ENCODE measurements at places on chromosomes 11 and 22.

DNA sequence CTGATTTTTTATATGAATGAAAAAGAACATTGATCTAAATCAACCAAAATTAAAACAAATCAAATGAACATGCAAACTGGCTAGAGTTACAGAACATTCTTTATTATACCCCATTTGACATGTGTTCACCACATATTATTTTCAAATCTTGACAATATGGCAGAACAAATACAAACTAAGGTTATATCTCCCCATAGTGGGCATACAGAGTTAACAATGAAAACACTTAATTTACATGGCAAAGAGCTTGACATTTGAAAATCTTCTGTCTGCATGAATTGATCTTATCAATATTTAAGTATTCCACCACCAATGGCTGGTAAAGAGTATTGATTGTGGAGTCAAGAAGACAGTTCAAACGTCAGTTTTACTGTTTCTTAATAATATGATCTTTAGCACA, 197.9 kb upstream of the ANO3 start:
- DNase-seq, result no peak

GRCh38 chr11:129410395-129410960, 34.8 kb downstream of the BARX2 start:
- DNase-seq, result no peak

GRCh38 chr11:75598900-75599299, 36.8 kb downstream of the SERPINH1 start:
- no peak for DNase-seq

DNA sequence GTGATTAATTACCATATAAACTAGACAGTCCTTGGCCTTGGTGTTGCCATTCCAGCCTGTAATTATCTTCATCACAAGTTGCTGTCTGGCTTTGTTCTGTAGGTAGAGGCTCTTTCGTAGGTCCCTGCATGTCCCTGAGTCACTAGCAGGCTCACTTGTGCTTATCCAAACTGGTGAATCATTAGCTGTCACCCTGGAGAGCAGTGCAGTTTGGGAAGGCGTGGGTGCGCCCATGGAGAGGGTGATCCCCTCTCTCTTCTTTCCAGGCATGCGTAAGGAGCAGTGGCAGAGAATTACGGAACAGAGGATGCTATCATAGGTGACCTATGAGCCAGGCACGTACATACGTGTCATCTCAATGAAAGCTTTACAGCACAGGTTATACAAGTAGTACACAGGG, 11.0 kb upstream of the EHF start:
- no peak for DNase-seq

DNA sequence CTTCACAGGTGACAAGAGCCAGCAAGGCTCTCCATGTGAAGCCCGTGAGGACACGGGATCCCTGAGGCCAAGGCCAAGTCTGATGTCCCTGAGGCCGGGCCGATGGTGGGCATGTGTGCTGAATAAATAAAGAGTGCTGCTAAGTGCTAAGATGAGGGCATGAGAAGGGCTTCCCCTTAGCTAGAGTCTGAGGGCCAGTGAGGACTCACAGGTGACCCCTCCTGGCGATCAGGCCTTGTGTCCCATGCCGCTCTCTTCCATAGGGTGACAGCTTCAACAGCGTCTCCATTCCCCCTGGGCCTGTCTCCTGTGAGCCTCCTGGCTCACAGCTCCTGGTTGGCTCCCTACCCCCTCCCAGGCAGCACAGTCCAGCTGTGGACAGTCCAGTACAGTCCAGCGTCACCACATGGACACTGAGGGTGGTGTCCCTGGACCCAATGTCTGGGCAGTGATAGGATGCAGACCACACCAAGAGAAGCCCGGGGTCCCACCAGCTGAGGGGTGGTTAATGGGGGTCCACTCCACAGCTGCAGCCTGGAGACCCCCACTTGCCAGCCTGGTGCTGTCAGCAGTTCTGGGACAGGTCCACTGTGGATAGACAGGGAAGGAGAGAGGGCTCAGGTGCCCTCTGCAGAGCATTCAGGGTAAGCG, 1033.2 kb downstream of the TBC1D22A start:
- DNase-seq, result no peak

GRCh38 chr11:3865388-3866193, 10.1 kb downstream of the STIM1 start:
- no peak for DNase-seq

DNA sequence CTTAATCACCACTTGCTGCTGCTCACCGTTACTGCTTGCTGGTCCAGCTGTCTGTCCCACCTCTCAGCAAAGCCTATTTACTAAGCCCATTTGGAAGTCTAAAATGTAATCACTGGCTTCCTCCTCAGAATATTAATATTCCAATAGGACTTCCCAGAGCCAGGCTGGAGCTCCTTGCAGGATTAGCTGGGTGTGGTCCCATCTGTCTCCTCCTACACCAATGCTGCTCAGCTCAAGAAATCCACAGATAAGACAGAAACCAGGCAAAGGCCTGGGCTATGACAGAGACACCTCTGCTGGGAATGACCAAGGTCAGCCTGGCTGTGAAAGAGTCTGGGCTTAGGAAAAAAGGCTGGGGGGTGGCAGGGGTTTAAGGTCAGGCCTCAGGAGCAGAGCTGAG, 317.8 kb downstream of the BUD13 start:
- no peak for DNase-seq

- peak; percentile 68 for DNase-seq
Observed at GRCh38 chr11:43944761-43945311, 2.4 kb downstream of the C11orf96 start.

DNA sequence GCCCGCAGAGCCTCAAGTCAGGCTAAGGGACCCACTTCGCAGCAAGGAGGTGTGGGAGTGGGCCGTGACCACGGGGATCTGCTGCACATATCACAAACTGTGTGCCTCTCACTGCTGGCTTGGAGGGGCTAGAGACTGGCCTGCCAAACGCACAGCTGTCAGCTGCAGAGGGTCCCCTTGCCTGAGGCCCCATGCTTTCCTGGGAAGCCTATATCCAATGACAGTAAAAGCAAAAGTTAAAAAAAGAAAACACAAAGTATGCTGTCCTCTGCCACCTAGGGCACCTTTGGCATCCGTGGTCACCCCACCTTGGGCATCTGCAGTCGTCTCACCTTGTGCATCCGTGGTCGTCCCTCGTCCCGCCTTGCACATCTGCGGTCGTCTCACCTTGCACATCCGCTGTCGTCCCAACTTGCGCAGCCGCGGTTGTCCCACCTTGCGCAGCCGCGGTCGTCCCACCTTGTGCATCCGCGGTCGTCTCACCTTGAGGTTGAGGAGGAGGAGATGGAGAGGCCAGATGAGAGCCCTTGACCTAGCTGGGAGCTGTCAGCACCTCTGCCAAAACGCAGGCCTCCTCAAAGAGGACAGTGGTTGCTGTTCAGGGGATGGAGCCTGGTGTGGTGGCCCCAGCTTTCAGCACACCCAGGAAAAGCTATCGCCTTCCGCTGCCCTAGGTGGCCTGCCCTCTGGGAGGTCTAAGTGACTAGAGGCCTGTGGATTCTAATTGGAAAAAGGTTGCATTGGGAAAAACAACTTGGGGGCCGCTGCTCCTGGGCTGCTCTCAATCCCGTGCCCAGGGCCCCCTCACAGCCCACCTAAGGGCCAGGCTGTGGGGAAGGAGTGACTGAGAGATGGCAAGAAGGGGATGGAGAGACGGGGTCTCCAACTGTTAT, 90.5 kb downstream of the MYEOV start:
- no peak for DNase-seq

DNA sequence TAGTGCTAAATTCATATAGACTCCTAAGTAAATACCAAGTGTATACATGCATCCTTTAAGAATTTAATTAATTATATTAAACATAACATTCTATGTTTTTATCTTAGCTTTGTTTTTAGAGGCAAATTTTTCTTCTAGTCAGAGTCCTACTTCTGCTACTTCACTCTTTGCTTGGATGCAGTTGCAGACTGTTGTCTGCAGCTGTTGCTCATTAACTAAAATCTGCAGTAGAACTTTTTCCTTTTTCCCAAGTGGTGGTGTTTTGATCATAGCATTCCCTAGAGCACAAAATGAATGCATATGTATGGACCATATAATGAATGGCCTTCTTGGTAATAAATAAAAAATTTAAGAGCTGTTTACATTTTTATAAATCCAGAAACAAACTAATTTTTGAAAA, 198.3 kb downstream of the CASP12 start:
- DNase-seq, result no peak

- no peak for DNase-seq
Observed at GRCh38 chr11:30585125-30585891, 845 bp downstream of the MPPED2 start.

- no peak for DNase-seq
Observed at GRCh38 chr11:20080032-20080685, 80.1 kb downstream of the DBX1 start.

GRCh38 chr11:134883484-134883883, 471.4 kb upstream of the B3GAT1 start:
- DNase-seq, result no peak

DNA sequence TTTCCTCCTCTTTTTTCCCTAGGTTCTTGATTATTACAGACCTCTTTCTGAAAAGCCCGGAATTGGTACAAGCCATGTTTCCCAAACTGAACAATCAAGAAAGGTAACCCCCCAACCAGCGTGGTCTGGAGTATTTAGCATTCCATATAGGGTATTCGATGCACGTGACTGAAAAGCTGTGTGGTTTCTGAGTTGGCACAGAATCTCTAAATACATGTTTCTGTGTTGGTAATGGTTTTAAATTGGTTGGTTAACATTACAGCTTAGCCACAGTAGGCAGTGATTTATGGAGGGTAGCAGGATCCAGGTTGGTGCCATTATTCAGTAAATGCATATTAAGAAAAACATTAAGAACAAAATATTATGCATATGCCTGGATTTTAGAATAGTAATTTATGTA, 46.8 kb downstream of the ATXN10 start:
- DNase-seq, result no peak

DNA sequence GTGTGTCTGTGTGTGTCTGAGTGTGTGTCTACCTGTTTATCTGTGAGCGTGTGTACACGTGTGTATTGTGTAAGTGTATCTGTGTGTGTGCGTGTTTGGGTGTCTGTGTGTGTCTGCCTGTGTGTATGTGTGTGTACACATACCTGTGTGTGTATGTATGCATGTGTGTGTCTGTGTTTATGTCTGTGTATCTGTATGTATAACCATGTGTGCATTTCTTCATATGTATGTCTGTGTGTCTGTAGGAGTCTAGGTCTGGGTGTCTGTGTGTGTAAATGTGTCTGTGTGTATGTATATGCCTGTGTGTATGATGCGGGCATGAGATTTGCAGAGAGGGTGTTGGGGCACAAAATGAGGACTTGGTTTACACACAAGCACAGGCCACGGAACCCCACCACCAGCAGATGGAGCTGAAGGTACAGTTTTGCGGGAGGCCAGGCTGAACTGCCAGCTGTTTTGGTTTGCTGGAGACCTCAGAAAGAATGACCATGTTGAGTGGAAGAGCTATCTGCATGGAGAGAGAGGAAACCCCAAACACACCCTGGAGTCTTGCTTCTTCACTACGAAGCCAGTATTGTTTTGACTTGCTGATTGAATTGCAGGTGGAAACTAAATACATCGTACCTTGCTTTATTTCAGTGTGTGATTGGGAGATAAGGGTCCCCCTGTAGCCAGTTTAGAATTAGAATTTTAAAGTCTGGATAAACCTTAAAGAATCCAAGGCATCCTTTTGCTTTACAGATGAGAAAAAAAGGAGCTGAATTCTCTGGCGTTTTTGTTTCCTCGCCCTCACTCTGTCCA, 497.2 kb downstream of the NTM start:
- DNase-seq, result no peak

DNA sequence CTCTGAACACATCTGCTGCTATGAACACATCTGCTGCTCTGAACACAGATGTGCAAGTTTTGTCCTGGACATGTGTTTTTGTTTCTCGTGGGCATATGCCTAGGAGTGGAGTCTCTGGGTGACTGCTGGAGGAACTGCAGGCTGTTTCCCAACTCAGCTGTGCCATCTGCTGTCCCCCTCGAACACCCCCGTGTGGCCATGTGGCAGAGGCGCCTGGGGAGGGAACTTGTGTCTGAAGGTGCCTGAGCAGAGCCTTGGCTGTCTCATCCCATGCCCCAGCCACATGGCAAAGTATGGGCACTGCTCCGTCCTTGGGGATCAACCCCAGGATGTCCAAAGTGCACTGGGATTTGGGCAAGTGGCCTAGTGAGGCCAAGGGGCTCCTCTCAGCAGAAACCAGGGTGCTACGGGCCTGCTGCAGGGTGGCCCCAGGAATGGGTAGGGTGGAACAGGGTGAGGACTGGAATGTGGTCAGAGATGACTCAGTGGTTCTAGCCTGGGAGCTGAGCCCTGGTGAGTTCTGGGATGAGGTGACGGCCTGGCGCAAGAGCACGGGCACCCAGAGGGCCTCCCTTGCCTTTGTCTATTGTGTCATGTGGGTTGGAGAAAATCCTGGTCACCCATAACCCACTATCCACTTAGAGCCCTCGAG, 14.7 kb downstream of the GATD1 start:
- DNase-seq, result no peak

DNA sequence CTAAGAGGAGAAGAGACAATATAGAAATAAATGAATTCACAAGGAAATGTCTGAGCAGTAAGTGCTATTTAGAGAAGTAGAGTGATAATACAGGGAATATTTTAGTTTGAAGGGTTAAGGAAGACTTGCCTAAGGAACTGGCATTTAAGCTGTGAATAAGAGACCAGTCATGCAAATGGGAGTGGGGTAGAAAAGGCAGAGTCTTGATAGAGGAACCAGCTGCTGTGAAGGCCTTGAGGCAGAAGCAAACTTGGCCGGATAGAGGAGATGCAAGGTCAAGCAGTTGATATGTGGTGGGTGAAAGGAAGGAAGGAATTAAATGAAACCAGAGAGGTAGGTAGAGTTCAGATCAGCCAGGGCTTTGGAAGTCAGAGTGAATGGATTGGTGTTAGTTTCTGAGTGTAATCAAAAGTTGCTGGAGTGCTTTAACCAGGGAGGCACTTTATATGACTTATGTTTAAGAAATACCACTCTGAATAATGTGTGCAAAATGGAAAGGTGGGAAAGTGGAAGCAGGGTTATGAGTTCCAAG, 198.4 kb upstream of the SESN3 start:
- DNase-seq, result no peak

- DNase-seq, result no peak
Observed at GRCh38 chr11:34068111-34068510, 16.6 kb downstream of the CAPRIN1 start.

GRCh38 chr11:95318498-95318897, 87.5 kb upstream of the SESN3 start:
- no peak for DNase-seq

- DNase-seq, result no peak
Observed at GRCh38 chr22:35868938-35869337, 151.3 kb downstream of the APOL5 start.
